ENCODE measurements at places on chromosomes 16 and 17.

- DNase-seq, result no peak
Measured at GRCh38 chr16:57343221-57343620, 15.4 kb upstream of the CCL22 start.

DNA sequence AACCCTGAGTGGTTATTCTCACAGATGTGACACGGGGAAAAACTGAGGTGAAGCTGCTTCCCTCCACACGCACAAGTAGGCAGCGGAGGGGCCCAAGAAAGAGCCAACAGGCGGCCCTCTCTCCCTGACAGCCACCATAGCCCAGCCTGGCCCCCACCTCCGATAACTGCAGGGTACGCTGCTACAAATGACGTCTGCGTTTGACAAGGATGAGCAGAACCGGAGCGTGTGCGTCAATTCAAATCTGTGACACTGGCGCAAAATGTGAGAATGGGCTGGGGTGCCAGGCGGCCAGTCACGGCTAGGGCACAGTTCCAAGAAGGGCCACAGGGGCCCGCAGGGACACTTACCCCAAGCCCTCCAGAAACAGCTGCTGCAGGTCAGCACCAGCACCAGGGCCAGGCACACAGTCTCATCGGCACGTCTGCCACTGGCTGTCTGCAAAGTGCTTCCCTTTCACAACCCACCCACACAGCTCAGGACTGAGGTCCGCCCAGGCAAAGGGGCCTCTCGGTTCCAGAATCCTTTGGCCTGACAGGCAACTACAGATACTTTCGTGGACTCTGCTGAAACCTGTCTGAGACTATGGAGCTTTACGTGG is 14.4 kb downstream of the AXIN1 start:
- DNase-seq, result no peak

- no peak for DNase-seq
Measured at GRCh38 chr16:88116121-88116520, 164.9 kb downstream of the BANP start.

GRCh38 chr17:63258785-63259184 is 187.3 kb downstream of the CYB561 start:
- DNase-seq, result no peak

GRCh38 chr16:35187665-35188225 is 1728.3 kb downstream of the TP53TG3F start:
- DNase-seq, result no peak

- no peak for DNase-seq
Measured at GRCh38 chr17:3900646-3901045, 7.8 kb upstream of the CAMKK1 start.

- no peak for DNase-seq
Measured at GRCh38 chr17:42394838-42395237, 6.6 kb upstream of the STAT3 start.

- peak; percentile 37 for DNase-seq
Measured at GRCh38 chr17:60548990-60549389, 22.9 kb upstream of the APPBP2 start.

GRCh38 chr16:53022374-53022773 is 30.3 kb downstream of the CHD9NB start:
- peak; percentile 15 for DNase-seq

DNA sequence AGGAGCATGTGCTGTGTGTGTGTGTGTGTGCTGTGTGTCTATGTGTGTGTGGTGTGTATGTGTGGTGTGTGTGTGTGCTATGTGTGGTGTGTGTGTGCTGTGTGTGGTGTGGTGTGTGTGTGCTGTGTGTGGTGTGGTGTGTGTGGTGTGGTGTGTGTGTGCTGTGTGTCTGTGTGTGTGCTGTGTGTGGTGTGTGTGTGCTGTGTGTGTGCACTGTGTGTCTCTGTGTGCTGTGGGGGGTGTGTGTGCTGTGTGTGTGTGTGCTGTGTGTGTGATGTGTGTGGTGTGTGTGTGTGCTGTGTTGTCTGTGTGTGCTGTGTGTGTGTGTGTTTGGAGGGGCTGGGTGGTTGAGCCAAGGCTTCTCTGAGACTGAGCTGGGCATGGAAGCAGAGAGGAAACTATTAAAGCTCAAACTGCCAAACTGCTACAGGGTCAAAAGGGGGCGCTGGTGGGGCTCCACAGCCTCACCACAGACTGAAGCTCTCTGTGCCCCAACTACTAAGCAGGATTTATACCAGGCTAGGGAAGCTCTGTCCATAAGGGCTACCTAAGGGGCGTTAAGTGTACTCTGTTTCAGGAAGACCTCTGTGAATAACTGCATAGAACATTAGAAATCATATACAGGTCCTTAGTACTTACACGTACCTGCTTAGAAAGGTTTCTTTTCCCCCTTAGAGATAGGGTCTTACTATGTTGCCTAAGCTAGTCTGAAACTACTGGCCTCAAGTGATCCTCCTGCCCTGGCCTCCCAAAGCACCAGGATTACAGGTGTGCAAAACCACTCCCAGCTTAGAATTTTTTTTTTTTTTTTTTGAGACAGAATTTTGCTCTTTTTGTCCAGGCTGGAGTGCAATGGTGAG is 27.8 kb upstream of the GHDC start:
- DNase-seq, result peak; percentile 48

DNA sequence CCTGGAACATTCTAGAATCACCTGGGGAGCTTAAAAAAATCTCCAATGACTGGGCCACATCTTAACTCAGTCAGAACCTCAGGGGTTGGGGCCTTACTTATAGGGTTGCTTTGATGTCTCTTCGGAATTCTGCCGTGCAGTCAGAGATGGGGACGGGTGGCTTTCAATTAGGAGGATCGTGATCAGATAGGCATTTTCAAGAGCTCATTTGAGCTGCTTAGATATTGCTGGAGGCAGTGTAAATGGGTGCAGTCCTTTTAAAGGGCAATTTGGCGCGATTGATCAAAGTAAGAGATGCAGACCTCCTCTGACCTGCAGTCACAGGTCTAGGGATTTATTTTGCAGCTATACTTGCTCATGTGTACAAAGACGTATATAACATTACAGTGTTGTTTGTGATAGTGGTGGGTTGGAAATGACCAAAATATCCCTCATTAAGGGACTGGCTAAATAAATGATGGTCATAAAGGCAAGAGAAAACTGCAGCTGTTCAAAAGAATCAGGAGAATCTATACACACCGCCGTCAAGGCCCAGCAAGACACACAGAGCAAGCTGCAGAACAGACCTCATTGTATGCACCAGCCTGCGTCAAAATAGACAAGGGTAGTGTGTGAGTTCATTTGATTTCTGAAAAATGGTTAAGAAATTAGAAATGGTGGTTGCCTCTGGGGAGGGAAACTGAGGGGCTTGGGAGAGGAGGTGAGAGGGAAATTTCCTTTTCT is 6.3 kb upstream of the KCNG4 start:
- DNase-seq, result no peak

GRCh38 chr16:78562111-78562510 is 462.7 kb downstream of the WWOX start:
- no peak for DNase-seq
